NCI-H2171 (cell line): ENCODE measurements at places on chromosomes 6 and 20.

DNA sequence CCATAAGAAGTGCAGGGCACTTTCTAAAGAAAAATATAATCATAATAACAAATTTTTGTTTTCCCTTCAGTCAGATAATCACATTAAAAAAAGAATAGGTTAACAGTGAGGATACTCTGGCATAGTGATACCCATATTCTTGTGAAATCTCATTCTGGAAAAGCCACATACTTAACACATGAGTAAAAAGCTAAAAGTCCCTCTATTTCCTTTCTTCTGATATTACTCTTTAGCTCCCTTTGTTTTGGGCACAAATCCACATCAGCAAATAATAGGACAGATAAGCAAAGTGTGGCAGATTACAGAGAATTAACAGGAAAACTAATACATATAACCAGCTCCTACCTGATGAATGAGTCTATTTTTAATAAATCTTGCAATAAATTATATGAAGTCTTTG, 15.8 kb downstream of the SHPRH start:
- no peak for DNase-seq

- DNase-seq = no peak
Observed at GRCh38 chr6:20203561-20204511, 8.4 kb downstream of the MBOAT1 start.

DNA sequence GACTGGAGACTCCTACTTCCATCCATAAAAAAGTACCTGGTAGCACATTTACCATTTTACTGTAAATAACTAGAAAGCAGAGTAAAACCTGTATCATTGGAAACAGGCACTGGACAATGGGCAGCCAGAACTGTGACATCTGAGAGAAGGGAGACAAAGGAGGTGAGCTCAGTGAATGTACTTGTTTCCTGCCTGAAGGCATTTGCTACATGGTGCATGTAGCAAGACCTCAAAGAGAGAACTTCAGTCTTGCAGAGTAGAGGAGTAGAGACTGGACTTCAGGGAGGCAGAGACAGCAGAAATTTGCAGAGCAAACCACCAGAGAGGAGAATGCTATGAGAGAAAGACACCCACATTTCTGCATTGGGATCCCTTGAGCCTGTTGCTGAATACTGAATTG, 171.0 kb upstream of the CCN2 start:
- DNase-seq = no peak

GRCh38 chr6:85942844-85943243, 300.2 kb upstream of the SYNCRIP start:
- no peak for DNase-seq

DNA sequence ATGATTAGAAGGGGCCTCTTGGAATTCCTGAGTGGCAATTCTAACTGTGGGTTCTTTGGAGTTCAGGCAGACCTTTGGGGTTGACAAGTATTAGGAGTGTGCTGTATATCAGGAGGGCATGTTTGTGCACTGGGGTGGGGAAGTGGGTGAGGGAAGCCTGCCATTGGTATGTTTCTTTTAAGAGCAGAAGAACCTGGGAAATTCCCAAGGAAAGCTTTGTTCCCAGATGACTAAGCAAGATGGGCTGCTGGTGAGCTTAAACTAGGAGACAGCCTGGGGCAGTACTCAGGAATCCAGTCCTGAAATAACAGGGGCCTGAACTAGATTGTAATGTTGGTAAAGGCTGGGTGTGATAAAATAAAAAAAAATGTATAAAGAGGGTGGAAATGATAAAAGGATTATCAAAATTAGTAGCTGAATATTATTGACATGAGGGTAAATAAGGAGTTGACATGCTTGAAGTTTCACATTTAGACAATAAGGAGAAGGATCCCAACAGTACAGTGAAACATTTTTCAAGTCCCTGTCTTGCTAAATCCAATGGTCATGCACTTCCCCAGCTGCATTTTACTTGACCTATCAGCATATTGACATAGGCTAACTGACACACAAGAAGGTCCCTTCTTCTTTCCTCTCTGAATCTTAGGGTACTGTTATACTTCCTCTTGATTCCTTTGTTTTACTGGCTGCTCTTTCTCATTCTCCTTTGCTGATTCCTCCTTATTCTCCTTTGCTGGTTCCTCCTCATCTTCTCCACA, 18.4 kb upstream of the IFNGR1 start:
- no peak for DNase-seq

- no peak for DNase-seq
Observed at GRCh38 chr6:15561447-15562199, 101.2 kb downstream of the DTNBP1 start.

- no peak for DNase-seq
Observed at GRCh38 chr20:56826705-56827665, 197.9 kb downstream of the TFAP2C start.

GRCh38 chr20:4046311-4046924, 31.1 kb upstream of the RNF24 start:
- DNase-seq = no peak

GRCh38 chr6:144548536-144548935, 263.4 kb downstream of the UTRN start:
- no peak for DNase-seq

DNA sequence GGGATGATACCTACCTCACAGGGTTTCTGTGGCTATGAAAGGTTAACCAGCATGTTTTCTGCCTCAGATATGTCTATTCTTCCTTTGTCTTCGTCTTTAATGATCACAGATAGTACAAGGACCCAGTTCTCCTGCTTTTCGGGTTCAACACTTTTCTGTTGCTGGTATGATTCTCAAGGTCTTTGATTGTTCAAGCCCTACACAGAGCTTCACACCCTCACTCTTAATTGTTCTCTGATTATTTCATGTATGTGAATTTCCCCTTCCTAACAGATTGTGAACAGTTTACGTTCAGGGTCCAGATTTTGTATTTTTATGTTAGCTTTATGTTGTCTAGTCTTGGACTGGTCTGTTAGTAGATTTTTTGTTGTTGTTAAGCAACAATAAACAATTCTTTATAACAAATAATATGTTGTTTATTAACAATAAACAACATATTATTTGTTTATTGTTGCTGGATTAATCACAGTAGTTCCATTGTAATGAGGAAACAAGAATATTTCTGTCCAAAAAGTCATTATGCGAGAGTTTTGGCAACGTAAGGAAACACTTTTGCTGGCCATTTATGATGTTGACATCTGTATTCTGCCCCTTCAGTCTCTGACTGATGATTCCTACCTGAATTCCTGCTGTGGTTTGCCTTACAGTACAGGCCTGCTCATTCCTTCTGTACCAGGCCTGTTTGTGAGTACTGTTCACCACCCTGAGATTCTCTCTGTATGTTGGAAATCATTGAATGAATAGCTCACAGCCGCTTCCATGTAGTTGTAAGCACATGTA, 27.2 kb upstream of the TULP4 start:
- no peak for DNase-seq

DNA sequence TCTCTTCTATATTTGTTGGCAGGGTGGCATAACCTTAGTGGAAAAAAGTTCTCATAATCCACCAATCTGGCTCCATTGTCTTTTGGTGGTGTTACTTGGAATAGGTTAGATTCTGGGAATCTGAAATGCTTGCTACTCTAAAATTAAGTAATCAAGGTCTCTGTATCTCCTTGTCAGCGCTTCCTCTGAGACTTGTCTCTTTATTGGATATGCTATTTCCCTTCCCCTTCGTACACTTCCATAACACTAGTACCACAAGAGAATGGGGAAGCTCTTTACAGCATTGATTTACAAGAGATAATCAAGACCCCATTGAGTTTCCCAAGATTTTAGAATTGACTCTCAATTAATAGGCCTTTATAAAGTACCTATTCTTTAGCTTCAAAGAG, 280.2 kb downstream of the ADGB start:
- DNase-seq = no peak

GRCh38 chr6:56480654-56481337, 161.9 kb downstream of the DST start:
- no peak for DNase-seq
